ENCODE measurements at places on chromosomes 1 and 21. TPM values are rescaled to one million over a fixed set of nuclear protein-coding genes. Genes with fewer than 3 reads are reported as not detected.

DNA sequence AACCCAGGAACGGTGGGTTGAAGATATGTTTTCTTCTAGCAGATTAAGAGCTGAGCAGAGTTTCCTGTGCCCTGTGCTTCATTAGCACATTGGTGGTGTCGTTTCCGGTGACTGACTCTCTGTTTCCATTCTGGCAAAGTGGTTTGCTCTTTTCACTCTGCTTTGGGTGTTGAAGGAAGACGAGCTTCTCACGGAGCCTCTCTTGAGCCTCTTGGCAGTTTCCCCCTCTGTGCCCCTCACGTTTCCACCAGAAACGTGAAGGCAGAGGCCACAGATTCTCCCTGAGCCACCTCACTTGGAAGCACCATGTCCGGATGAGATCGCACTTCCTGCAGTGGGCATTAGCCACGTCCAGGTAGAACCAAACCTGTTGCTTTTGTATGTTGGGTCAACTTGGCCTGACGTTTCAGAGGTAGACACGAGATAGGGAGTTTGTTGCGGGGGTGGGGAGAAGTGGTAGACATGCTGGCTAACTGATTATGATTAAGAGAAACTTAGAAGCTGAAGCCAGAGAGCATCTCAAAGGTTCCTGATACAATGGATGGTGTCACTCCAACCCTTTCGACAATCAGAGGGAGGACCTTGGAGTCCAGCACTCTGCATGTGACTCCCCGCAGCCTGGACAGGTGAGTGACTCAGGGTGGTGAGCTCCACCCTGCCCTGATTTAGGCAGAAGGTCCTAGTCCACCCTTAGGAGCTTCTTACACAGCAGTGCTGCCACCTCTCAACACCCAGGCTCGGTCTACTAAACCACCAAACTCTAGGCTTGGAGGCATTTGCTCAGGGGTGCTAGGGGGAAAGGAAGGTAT, at the start of gene LAX1:
TSS of gene LAX1 (plus strand) at position 155 of the 809 bp plus-strand sequence. CDS start at position 538, 383 bp downstream.
- DNase-seq: no peak

- no peak for DNase-seq
Observed at GRCh38 chr1:112105557-112105956, 116.1 kb upstream of the KCND3 start.

- peak; percentile 67 for DNase-seq
Observed at GRCh38 chr1:3068564-3069431, at the start of gene PRDM16. PRDM16 (plus strand) TSS chr1:3069203; CDS start chr1:3069260, 57 bp downstream.

- DNase-seq: no peak
Observed at GRCh38 chr1:89594096-89594740, 38.7 kb upstream of the LRRC8C start.

DNA sequence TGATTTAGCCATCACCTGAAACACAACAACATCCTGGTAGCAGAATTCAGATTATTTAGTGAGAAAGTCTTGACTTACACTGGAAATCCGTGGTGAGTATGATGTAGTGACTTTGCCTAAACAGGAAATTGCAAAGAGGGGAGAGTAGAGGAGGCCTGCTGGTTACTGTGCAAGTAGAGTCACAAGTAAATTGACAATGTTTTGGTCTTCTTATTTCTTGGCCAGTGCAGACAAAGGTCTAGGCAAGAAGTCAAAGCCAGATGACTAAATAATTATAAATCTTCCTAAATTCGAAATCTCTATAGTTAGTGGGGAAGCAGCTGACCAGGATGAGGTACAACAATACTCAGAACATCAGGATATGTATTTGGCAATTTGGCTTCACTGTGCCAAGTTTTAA, 159.5 kb upstream of the KCTD3 start:
- DNase-seq: no peak

- DNase-seq: peak; percentile 73
Observed at GRCh38 chr1:213244664-213245091, 193.6 kb downstream of the RPS6KC1 start.

- DNase-seq: no peak
Observed at GRCh38 chr1:64934878-64935275, 31.5 kb downstream of the JAK1 start.

Gene CHD5
- 0.13 TPM for total RNA-seq

- DNase-seq: no peak
Observed at GRCh38 chr1:204602111-204602579, 83.4 kb downstream of the LRRN2 start.

DNA sequence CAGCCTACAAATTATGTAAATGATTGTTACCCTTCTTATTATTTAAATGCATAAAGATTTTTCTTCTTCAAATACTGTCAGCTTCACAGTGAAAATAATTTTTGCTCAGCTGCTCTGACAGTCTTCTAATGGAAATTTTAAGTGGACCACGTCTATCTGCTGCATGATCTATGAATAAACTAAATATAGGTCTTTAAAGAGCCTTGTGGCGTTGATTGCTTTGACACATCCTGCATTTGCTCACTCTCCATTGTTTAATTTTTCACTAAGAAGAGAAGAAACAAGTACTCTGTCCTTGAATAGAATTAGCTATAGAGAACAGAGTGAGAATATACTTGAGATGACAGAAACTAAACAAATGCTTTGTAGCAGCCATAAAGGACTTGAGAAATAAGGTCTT, 826.1 kb downstream of the MRPL39 start:
- no peak for DNase-seq

Gene CHODL
- 1.2 TPM for total RNA-seq

DNA sequence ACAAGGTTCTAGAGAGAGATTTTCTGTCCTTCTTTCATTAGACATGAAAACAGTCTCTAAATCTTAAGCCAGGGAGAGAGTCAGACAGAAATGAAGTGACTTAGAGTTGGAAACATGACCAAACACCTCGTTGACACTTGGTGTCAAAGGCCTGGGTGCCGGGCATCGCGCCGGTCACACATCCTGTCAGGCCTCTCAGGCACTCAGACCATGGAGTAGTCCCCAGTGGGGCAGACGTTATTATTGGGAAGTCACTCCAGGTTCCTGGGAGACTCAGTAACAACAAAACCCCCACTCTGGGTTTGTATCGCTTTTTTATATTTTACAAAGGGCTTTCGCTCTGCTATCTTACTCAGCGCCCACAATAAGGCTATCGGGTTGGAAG, 25.8 kb downstream of the KCNN3 start:
- no peak for DNase-seq

Gene ARHGAP30
- total RNA-seq: 0.52 TPM

DNA sequence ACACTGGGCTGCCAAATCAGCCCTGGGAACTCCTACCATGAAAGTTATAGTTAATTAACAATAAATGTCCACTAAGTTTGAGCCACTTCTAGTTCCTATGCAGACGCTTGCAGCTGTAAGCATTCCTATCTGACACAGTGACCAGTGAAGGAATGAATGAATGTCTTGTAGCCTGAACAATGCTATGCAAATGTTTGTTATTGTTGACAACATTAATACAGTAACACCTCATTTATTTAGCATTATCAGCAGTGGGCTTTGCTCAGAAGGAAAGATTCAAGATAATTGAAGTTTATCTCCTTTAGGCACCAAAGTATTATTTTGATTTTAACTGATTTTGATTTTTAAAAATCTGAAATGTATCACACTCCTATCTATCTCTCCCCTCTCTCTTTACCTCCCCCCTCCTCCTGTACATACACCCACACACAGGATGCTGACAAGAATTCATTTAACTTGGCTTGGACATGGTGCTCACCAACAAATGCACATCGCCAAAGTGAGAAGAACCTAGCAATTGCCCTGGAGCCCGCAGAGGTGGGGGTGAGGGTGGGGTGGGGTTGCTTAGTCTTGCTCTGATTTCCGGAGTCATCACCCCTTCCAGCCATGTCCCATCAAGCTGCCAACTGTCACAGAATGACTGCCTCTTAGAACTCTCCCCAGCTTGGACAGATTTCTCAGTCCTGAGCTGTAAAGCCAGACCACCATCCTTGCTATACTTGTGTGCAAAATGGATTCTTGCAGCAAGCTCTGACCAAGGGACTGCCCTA, 215.3 kb upstream of the CSF3R start:
- no peak for DNase-seq

DNA sequence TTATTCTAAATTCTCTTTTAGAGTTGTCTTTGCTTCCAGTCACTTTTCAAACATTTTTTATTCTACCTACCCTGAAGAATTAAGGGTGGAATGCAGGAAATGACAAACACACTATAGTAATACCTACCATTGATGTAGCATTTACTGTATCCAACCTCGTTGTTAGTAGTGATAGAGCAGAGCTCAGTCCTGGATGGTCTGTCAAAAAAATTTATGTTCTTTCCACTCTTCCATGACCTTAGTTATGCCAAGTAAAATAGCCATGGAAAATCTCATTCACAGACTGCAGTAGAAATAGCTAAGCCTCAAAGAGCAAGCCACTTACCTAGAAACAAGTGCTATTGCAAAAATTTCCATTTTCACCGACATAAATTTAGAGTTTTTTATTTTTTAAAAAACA, 74.6 kb downstream of the CRB1 start:
- DNase-seq: no peak

GRCh38 chr21:30979054-30979453, 59.2 kb downstream of the KRTAP19-8 start:
- no peak for DNase-seq

- DNase-seq: no peak
Observed at GRCh38 chr1:198849093-198849492, 210.3 kb downstream of the PTPRC start.
